T follicular helper cell (primary cell): ENCODE measurements at places on chromosomes 3 and 15.

GRCh38 chr15:80669663-80670273, 25.3 kb upstream of the ABHD17C start:
- no peak for DNase-seq

GRCh38 chr15:67480741-67481140, 40.2 kb upstream of the C15orf61 start:
- DNase-seq = no peak

GRCh38 chr3:138440596-138440995, 6.2 kb downstream of the ESYT3 start:
- DNase-seq = no peak

DNA sequence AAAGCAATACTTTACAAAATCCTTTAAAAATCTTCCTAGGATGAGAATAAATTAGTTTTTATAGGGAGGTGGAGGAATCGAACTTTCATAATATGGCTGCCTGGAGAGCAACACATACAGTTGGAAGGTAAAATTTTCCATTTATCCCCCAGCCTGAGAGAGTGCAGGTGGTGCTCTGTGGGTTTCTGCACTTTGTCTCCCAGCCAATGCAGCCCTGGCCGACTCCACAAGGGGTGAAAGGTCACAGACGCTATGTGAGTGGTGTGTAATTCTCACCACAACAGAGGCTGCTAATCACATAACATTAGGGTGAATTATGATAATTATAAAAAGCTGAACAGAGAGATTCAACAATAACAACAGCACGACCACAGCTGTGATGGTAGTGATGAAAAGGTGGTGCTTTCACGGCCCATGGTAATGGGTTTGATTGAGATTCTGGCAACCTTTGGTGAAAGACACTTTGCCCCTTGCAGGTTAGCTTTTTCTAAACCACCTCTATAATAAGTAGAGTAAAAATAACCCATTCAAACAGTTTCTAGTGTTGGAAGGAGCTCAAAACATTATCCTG, 30.1 kb upstream of the NANOGP8 start:
- DNase-seq = no peak

GRCh38 chr3:39347586-39347876, 18.0 kb downstream of the CCR8 start:
- DNase-seq = no peak

GRCh38 chr3:102466001-102466400, 31.2 kb downstream of the ZPLD1 start:
- DNase-seq = no peak

DNA sequence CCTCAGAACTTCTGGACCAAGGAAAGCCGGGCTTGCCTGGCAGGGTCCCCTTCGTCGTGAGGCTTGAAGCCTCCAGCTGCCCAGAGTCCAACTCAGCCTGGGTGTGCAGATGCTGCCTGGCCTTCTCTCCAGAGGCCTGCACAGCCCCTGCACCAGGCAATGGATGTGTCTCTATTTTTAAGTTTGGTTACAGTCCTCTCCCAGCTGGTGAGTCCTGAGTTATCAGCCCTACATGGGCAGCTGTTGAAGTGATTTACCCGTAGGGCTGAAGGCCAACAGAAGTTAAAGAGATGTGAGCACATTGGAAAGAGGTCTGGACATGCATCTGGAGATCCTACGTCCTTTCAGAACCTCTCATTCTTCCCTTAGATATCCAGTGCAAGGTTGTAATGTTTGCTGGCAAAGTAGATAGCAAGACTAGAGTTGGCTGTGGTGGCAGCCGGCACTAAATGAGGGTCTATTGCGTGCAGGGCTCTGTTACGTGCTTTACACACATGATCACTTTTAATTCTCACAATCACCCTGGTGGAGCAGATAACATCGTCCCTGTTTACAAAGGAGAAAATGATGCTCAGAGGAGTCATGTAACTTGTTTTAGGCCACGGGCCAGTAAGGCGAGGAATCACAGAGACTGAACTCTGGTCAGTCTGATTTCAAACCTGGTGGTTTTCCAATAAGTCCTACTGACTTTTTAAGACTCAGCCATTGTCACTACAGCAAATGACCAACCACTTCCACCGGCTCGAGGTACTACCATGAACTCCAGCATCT, 9.9 kb downstream of the FYCO1 start:
- no peak for DNase-seq

GRCh38 chr3:190709351-190709773, 153.1 kb downstream of the GMNC start:
- no peak for DNase-seq

- DNase-seq = no peak
These were observed 46.2 kb downstream of the RGMA start for GRCh38 chr15:93042691-93043378.

GRCh38 chr15:47466357-47466756, 250.9 kb upstream of the SEMA6D start:
- no peak for DNase-seq

DNA sequence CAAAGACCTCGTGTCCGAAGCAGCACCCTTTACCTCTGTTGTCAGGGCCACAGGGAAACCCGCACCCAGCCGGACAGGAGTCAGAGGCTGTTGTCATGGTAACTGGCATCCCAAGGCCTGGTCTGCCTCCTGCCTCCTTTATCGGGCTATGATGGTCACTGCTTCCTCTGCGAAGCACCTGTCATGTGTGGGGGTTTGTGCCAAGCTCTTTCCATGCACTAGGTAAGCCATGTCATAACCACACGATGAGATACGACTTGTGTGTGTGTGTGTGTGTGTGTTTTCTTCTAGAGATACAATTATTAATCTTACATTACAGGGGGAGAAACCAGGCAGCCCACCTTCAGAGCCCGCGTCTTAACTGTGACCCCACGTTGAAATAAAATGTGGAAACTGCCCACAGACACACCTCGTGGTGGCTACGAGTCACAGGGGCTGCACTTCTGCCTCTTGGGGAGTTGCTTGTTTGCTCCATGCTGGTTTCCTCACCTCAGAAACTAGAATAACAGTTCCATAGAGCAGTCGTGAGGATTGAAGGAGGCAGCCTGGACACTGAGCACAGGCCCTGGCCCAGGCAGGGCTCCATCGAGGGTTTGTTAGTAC, 18.0 kb downstream of the ZDHHC19 start:
- DNase-seq = no peak

DNA sequence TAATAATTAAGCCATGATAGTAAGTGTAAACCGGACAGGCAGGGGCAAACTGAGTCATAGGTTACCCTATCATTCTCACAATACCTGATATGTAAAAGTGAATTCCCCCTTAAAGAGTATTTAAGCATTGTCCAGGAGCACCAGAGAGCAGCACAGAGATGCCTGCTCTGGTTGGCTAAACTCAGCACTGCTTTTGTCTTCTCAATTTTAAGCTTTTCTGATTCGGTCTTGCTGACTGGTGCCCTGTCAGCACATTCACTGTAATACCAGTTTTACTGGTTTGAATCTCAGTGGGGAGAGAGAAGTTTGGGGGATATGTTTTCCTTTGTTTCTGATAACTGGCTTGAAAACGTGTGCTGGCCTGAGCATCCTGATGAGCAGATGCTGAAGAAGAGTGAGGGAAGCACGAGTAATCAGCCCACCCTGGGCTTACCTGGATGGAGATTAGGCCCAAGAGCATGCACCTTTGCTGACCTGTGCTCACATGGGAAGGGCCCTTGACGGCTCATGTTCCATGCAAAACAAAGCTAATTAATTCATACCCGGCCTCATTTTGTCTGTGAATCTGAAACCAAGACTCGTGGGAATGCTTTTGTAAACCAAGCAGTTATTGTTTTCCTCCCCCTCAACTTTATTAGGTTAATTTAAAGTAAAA, 208.5 kb upstream of the MRPL3 start:
- no peak for DNase-seq

- peak; percentile 22 for DNase-seq
These were observed at the start of gene MAPKAPK3 for GRCh38 chr3:50617096-50617791. TSS of gene MAPKAPK3 (plus strand) at chr3:50617151. CDS start at chr3:50617566, 415 bp downstream.

DNA sequence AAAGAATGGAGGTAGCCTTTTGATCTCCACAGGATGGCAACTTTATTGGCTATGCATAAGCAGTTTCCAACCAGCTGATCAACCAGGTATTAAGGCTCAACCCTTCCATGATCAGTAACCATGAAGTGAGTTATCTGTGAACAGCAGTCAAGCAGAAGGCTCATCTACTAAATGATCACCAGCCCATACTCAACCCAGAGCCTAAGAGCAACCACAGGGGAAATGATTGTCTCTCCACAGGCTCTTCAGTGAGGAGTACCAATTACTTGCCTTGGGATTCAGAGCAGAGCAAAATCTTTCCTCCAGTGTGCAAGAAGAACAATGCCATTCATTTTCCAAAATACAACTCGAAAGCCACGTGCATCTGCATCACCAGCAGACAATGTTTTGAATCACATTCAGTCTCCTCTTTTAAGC, 754.8 kb downstream of the ROBO1 start:
- no peak for DNase-seq

GRCh38 chr15:80695099-80695910, at the start of gene ABHD17C:
TSS of gene ABHD17C (plus strand) at chr15:80695310. CDS start at chr15:80695430, 120 bp downstream.
- no peak for DNase-seq

- DNase-seq = no peak
These were observed 67.8 kb downstream of the LSM3 start for GRCh38 chr3:14246414-14246813.

DNA sequence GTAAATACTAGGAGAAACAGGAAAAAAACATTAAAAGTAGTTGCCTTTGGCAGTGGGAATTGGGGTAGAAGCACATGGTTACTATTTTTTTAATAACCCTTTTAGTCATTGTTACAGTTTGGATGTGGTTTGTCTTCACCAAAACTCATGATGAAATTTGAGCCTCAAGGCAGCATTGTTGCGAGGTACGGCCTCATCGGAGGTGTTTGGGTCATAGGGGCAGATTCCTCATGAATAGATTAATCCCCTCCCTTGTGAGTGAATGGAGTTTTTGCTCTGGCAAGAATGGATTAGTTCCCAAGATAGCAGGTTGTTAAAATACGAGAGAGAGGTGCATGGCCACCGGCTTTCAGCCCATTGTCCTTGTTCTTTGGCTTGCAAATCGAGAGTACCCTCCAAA, 92.6 kb downstream of the LEKR1 start:
- DNase-seq = no peak

DNA sequence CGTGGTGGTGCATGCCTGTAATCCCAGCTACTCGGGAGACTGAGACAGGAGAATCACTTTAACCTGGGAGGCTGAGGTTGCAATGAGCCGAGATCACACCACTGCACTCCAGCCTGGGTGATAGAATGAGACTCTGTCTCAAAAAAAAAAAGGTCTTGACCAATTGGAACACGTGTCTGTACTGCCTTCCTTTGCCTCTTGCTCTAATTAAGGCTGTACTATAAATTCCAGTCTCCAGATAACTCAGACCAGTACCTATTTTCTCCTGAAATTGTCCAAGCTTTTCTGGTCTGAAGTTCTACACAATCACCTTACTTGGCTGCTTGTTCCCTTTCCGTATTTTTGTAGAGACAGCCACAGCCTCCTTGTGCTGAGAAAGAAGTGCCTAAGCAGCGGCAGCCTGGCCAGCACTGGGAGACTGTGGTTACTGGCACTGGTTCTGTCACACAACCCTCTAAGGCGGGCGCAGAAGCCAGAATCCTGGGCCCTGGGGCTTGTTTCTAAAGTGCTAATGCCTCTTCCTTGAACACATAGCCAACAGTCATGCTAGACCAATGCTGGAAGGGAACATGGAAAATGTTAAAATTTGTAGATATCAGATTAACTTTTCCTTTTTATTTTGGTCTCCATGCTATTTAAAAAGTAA, 6.2 kb upstream of the CEP70 start:
- DNase-seq = no peak

DNA sequence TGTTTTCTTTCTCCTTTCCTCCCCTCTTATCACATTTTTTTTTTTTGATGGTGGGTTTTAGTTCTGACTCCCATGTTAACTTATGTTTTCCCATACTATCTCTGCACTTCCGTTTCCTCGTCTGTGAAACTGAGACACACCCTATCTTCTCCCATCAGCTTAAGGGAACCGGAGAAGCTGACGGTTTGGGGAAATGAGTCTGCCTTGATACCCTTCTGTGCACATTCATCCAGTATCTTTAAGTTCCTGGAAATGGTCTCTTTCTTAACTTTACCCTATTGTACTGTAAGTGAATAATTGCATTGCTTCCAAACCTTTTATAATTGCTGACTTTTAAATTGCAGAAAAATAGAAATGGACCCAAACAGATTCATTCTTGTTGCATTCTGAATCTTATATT, 26.2 kb upstream of the CFAP161 start:
- no peak for DNase-seq

DNA sequence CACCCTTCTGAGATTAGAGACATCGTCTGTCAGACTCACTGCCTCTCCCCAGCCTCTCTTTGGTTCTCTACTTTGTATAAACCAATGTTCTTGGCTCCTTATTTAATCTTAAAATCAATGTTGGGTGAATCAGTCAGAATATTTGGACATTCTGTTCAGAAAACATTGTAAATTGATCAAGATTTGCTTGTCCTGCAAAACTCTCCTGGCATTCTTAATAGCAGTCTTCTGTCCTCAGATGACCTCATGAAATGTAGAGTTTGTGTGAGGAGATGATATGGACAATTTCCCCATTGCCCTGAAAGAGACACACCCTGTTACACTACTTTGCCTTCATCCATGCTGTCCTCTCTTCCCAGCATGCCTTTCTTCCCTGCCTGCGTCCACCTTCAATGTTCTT, 33.6 kb downstream of the CD200R1L start:
- no peak for DNase-seq

- DNase-seq = no peak
These were observed 68.3 kb upstream of the GLCE start for GRCh38 chr15:69092159-69092558.

DNA sequence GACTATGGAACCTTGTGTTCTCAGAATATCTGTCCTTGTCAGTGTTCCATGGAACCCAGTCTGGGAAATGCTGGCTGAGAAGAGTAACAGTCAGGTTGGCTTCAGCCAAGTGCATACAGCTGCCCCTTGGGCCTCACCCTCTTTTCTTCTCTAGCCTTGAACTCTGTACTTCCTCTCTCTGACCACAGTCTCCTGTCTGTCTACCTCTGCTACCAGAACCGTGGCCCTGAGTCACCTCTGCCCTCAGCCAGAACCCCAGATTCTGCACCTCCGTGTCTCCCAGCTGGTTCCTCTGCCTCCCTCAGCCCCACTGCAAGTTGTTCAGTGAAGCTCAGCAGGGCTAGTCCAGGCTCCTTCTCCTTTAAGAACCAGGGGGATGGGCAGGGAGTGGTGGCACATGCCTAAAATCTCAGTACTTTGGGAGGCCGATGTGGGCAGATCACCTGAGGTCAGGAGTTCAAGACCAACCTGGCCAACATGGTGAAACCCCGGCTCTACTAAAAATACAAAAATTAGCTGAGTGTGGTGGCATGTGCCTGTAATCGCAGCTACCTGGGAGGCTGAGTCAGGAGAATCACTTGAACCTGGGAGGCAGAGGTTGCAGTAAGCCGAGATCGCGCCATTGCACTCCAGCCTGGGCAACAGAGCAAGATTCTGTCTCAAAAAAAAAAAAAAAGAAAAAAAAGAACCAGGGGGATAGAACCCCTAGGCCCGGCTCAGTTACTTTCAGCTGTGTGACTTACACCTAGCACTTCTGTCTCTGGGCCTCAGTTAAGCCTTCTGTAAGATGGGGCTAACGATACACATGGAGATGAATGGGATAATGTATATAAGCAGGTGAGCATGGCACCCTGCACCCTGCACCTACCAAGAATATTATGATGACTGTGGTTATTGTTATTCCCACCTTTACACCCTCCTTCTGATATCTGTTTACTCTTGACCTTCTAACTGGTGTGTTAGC, 24.3 kb upstream of the TATDN2 start:
- DNase-seq = no peak
